OCI-M1 (cell line): ENCODE measurements at places on chromosomes 3 and 15.

- no peak for DNase-seq
Measured at GRCh38 chr3:15492847-15493360, 28.6 kb downstream of the COLQ start.

- no peak for DNase-seq
Measured at GRCh38 chr15:77895742-77896141, 181.8 kb downstream of the TBC1D2B start.

DNA sequence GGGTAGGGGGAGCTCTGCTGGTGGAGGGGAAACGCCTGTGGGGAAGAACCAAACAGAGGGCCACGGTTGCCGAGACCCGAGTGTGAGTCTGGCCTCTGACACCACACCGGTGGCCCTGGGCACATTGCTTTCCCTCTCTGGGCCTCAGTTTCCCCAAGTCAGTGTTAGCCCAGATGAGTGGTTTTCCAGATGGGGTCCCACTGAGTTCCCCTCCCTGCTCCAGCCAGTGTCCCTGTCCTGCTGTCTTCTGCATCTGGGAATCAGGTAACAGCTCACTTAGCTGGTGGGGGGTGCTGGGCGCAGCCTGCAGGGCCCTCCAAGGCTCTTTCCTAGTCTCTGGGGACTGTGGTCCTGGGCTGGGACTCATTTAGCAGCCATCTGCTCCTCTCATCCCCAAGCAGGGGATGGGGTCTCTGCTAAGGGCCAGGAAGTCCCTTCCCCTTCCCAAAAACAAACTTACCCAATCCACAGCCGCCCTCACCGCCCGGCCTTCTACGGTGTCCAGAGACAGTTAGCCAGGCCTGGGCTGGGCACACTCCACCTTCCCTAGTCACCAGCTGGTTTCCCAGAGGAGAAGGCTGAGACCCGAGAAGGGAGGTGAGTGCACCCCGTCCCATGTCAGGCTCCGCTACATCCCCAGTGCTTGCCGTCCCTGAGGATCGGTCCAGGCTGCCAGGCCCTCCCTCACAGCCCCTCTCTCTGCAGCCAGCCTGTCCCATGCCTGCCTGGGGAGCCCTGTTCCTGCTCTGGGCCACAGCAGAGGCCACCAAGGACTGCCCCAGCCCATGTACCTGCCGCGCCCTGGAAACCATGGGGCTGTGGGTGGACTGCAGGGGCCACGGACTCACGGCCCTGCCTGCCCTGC lies 676 bp downstream of the GP9 start:
- DNase-seq = no peak

DNA sequence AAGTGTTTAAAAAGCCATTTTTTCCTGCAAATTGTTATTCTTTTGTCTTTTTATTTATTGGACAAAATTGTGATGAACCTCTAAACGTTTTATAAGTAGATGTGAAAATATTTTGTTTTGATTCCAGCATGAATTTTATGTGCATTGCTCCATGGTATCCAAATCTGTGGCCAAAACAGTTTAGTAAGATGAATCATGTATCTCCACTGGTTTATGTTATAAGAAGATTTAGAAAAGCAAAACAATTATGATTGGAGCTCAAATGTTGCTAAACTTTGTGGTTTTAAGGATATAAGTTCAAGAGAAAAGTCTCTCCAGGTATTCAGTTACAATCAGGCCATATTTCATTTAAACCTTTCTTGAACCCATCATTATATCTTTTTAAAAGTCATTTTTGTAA lies 80.9 kb downstream of the NECTIN3 start:
- DNase-seq = no peak

DNA sequence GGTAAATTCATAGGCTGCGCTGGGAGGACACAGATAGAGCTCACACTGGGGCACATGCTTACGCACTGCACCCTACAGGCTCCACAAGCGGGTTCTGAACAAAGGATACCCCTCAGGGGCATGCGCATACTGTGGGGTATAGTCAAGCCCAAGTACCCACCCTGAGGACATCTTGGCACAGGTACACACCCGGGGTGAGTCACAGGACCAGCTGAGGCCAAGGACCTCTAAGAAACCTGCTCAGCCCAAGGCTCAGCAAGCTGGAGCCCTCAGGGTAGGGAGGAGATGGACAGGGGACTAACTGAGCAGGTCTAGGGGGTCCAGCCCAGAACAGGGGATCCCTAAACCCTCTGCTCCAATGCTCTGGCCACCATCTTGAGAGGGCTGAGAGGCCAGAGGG lies 3.3 kb downstream of the SHISA5 start:
- no peak for DNase-seq

DNA sequence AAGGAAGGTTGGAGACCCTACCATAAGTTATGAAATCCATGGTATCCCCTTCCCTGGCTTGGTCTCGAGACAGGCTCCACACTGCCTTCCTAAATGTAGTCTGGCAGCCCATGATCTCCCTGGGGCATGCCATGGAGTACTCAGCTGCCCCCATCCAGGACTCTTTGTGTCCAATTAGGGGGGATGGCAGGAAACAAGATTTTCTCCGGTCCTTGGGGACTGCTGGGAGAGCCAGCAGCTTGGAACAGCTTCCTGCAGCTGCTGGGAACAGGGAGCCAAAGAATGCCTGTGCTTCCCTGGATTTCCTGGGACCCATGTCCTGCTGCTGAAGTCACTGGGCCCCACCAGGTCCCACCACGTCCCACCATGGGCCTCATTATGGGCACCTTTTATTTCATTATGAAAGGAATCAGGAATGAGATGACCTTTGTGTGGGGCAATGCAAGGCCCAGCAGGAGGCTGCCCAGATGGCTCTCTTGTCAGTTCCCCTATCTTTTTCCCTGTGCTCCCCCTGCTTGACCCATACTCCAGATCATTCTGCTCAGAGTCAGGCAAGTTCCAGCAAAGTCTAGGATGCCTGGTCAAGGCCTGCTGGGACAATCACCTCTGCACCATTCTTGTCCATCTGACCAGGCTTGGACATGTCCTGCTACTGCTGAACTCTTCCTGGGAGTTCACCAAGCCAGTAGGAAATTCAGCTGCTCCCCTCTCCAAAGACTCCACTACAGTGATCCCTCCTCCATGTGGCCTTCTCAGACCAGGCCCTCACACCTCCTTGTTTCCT lies 15.0 kb upstream of the DAG1 start:
- no peak for DNase-seq

DNA sequence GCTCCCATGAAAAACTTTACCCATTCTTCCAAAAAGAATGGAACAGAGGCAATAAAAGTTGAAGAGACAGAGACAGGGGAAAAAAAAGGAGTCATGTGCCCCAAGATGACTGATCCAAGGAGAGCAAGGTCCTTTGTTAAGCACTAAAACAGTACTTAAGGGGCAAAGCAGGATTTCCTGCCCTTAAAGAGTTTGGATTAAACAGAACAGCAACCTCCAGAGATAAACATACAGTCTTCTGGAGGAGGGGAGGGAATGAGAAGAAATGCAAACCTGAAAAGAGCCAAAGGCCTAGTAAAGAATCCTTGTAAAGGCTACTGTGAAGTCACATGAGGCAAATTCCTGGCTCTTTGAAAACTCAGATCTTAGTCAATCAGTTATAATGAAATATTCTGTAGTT lies 38.2 kb downstream of the SHQ1 start:
- no peak for DNase-seq

DNA sequence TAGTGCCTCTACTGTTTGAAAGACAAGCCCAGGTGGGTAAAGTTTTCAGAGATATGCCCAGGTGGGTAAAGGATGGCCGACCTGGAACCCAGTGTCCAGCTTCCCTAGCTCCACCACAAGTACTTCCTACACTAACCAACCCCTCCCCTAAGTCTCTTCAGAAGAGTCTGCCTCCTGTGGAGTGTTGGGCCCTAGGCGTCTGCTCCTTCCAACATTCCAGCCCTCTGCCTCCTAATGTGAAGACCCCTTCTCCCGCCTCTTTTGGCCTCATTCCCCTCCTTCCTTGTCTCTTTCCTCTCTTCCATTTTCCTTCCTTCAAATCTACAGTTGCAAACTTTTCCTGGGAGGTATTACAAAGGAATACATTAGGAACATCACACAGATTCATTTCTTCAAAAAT lies 38.6 kb downstream of the CNTN3 start:
- no peak for DNase-seq

GRCh38 chr15:29712149-29712885 lies 110.0 kb downstream of the TJP1 start:
- no peak for DNase-seq

DNA sequence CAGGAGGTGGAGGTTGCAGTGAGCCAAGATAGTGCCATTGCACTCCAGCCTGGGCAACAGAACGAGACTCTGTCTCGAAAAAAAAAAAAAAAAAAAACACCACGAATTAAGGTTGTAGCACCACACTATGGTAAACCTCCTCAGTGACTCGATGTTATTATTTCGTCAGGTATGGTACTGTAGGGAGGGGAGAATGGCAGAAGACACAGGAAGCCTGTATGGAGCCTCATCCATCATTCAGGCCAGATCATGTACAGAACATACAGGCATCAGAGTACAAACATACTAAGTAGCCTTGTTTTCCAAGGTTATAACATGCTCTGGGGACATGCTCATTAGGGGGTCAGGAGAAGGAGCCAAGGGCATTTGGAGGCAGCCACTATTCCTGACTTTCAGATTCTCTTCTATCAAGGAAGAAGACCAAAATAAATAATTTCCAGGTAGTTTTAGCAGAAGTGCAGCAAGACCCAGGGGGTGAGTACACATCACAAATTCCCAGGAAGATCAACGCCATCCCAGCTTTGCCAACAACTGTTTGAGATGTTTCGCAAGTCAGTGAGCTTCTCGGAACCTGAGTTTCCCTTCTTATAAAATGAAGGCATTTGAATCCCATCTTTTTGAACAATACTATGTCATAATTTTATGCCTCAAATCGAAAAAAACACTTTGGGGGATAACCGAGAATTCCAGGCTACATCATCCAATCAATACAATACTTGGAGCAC lies 79.8 kb downstream of the FOXP1 start:
- no peak for DNase-seq

DNA sequence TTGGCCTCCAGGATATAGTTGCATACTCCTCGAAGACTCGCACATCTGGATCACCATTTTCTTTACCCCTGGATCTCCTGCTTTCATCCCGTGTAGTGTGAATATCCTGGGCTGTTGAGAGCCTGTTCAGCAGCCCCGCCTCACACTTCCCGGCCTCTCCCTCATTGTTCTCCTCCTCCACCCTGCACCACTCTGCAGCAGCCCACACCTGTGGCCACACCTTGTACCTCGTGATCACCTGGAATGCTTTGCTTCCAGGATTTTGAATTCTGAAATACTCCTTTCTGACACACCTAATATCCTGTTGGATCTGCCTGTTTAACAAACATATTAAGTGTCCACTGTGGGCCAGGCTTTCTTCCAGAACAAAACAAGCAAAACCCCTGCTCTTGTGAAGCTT lies 14.4 kb downstream of the ABHD17C start:
- DNase-seq = no peak

DNA sequence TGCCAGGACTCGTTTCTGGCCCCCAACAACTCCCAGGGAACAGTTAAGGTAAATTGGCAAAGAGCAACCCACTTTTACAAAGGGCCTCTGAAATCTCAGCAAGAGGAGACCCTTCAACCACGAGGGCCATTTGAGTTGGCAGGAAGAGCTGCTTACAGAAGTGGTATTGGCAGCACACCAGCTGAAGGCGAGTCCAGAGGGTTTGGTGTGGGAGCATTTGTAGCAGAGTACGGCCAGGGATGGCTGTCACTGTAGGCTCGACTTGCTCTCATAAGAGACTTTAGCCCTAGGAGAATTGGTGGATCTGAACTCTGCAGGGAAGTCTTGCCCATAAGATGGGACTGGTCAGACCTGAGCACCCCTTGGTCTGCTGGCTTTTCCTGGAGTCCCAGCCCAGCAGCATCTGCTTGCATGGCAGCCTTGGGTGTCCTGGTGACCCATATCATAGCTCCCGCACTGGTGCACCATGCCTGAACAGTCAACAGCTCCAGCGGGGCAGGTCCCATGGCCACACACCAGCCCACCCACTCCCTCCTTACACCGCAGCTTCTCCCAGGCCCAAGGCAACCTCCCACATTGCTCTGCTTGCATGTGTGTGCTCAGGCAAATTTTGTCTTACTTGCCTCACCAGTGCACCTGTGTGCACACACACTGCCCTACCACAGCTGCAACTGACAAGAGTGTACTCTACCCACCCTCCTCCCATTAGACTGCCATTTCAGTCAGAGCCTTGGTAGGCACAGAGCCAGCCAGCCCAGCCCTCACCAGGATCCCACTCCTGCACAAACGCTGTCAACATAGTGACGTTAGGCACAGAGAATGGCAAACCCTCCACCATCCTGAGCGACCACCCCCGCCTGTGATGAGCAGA lies 861.6 kb upstream of the DPPA4 start:
- DNase-seq = no peak

DNA sequence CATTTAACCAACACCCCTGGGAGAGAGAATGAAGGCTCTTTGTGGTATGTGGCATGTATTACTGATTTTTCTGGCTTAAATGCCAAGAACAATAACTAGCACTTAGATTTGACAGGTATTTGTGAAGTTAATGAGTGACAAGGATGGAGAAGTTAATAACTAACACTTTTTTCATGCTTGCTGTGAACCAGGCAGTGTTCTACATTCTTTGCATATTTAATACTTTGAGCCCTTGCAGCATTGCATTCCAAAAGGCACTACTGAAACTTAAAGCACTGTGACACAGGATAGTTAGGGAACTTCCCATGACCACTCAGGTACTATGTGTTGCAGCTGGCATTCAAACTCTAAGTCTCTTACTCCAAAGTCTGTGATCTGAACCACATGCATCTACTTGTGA lies 650.6 kb downstream of the ZPLD1 start:
- DNase-seq = no peak

DNA sequence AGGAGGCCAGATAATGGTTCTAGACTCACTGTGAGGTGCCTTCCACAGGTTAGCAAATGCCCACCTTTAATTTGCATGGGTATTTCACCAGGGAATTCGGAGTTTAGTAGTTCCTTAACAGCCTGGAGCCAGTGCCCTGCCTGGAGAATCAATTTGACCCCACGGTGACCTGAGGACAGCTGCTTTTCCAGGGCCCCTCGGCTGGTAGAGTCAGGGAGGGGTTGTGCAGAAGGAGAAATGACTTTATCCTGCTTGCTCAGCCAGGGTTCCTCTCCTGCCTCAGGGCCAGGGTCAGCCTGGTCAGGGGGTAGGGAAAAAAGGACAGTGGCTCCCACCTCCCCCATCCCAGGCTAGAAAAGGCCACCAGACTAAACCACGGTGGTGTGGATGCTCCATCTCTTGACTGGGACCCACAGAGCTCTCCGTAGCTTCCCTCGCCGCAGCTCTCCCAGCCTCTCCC lies 12.0 kb downstream of the DLL4 start:
- no peak for DNase-seq

GRCh38 chr3:170809007-170809974 lies 60.7 kb downstream of the RPL22L1 start:
- DNase-seq = peak; percentile 84

- no peak for DNase-seq
Measured at GRCh38 chr15:100055821-100056220, 286.0 kb downstream of the ADAMTS17 start.
